ENCODE measurements at places on chromosomes 2 and 18. TPM values are rescaled to one million over a fixed set of nuclear protein-coding genes. Genes with fewer than 3 reads are reported as not detected.

UGT1A9 gene
- not detected for total RNA-seq

MEP1B gene
- total RNA-seq: not detected

APLF gene
- total RNA-seq: 10.0 TPM

ACOXL gene
- not detected for total RNA-seq

DNA sequence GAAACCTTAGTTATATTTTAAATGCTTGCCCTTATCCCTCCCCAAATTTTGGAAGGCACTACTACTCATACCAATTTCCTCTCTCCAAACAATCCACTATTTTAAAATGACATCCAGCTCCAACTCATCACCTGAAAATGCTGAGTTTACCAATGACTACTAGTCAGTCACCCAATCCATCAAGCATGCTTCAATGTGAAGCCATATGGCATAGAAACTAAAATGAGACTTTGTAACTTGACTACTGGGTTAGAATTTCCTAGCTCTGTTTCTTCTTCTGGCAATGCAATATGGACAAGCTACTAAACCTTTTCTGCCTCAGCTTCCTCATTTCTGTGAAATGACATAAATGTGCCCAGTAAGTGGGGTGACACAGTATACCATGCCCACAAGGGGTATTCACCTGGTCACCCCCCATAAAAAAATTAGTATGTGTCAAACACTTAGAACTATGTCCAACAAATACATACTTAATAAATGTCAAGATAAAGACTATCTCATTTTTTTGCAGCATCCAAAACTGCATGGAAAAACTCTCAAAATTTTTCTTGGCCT lies 10.0 kb upstream of the STPG4 start:
- no peak overlapping the region for H3K4me3 ChIP-seq
- H3K36me3 ChIP-seq: peaks cover 52% of the 10 kb centered on the region
- DNase-seq: no peak

- H3K4me3 ChIP-seq: no peak overlapping the region
- H3K36me3 ChIP-seq: no peaks in the 10 kb centered on the region
- H3K4me1 ChIP-seq: no peaks in the 10 kb centered on the region
- H3K27me3 ChIP-seq: no peaks in the 10 kb centered on the region
These were observed 16.8 kb upstream of the MBOAT2 start for GRCh38 chr2:9020267-9020666.

DNA sequence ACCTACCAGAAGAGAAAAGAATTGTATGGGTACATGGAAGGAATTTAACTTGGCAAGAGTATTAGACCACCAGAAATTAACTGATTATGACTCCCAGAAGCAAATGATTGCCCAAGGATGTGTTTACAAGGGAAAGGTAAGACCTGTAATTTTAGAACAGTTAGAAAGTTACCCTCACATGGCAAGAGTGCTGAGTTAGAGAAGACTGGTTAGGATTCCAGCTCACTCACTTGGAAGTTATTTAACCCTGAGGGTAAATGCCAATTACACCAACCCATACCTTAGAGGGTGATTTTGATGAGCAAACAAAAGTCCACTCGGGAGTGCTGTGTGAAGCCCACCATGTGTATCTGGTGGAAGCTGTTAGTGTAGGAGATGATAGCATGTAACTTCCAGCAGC lies 170.2 kb downstream of the TPGS2 start:
- no peaks in the 10 kb centered on the region for H3K36me3 ChIP-seq
- peaks cover 5% of the 10 kb centered on the region for H3K4me1 ChIP-seq
- H3K27me3 ChIP-seq: no peaks in the 10 kb centered on the region
- H3K4me3 ChIP-seq: no peak overlapping the region
- DNase-seq: no peak
- no peak overlapping the region for H3K27ac ChIP-seq

GRCh38 chr2:203893840-203894239 lies 26.3 kb downstream of the CTLA4 start:
- no peak for DNase-seq
- no peaks in the 10 kb centered on the region for H3K27me3 ChIP-seq
- no peak overlapping the region for H3K27ac ChIP-seq
- H3K4me3 ChIP-seq: no peak overlapping the region
- no peaks in the 10 kb centered on the region for H3K36me3 ChIP-seq

DNA sequence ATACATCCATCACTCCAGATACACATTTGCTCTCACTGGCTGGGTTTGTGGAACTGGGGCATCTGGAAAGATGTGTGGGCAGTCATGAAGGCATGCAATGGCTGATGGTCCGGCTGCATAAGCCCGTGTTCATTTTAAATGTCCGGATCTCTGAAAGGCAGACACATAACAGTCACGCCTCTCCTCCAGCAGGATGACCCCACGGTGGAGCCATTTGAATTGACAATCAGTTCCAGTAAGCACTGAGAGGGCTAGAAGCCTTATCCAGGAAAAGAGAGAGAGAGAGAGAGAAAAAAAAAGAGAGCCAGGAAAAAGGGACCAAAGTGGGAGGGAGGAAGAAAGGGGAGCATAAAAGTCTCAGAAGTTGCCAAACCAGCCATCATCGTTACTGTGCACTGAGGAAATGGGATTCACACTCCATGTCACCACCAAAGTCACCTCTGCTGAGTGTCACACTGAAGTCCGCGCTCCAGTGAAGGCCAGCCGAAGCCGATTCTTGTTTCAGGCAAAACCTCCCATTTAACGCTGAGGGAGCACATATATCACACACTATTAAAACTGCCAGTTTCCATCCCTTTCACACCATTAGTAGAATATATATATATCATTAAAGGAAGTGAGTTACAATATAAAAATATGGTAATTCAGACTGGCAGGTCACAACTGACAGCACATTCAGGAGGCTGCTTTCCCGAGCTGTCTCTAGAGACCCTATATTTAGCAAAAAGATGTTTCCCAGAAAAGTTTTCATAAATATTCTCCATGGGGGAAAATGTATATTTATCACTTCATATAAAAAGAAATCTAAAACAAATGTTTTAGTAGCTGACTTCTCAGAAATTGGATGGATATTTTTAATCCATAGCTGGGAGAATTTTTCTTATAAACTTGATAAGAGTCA lies 142.0 kb downstream of the ACTR3 start:
- H3K4me1 ChIP-seq: no peaks in the 10 kb centered on the region
- H3K36me3 ChIP-seq: no peaks in the 10 kb centered on the region
- H3K27ac ChIP-seq: no peak overlapping the region
- no peak overlapping the region for H3K4me3 ChIP-seq
- DNase-seq: no peak
- H3K27me3 ChIP-seq: no peaks in the 10 kb centered on the region

- H3K36me3 ChIP-seq: no peaks in the 10 kb centered on the region
- peaks cover 24% of the 10 kb centered on the region for H3K27me3 ChIP-seq
- no peak overlapping the region for H3K27ac ChIP-seq
- H3K4me3 ChIP-seq: peak overlapping the region; percentile 43
- DNase-seq: no peak
These were observed 27.2 kb upstream of the PTPN2 start for GRCh38 chr18:12911025-12911928.

- no peak overlapping the region for H3K27ac ChIP-seq
- H3K36me3 ChIP-seq: no peaks in the 10 kb centered on the region
- no peak for DNase-seq
- H3K27me3 ChIP-seq: peaks cover 52% of the 10 kb centered on the region
These were observed 14.7 kb upstream of the BCL11A start for GRCh38 chr2:60567919-60568768.
